ENCODE measurements at places on chromosomes 7 and 10.

GRCh38 chr7:130151591-130152492 is 53.4 kb downstream of the TMEM209 start:
- DNase-seq = peak; percentile 67

- peak; percentile 67 for DNase-seq
Measured at GRCh38 chr7:41824284-41824683, 121.4 kb upstream of the INHBA start.

GRCh38 chr7:17274551-17275245 is 23.8 kb upstream of the AHR start:
- DNase-seq = peak; percentile 94

DNA sequence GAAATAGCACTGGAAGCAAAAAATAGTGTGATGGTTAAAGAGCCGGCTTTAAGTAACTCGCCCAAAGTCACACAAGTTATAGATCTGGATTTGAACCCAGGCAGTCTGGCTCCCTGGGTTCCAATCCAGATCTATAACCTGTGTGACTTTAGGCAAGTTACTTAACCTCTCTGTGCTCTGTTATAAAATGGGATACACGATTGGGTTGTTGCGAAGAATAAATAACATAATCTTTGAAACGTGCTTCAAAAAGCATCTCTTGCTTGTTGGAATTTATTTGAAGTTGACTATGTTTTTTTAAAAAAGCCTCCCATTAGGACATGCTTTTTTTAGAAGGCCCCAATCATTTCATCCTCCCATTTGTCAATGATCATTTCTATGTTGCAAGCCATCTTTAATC is 3.5 kb upstream of the LCOR start:
- no peak for DNase-seq

DNA sequence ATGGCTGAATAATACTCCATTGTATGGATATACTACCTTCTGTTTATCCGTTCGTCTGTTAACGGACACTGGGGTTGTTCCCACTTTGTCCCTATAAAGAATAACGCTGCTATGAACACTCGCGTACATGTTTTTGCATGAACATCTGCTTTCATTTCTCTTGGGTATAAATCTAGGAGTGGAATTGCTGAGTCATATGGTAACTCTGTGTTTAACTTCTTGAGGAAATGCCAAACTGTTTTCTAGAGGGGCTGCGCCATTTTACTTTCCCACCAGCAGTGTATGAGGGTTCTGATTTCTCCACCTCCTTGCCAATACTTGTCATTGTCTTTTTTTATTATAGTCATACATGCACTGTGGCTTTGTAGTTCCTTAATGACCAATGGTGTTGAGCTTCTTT is 20.6 kb upstream of the RASSF4 start:
- peak; percentile 64 for DNase-seq
